Mucosa of gallbladder (tissue), 1 donor: ENCODE measurements at places on chromosomes 12 and 14.

DNA sequence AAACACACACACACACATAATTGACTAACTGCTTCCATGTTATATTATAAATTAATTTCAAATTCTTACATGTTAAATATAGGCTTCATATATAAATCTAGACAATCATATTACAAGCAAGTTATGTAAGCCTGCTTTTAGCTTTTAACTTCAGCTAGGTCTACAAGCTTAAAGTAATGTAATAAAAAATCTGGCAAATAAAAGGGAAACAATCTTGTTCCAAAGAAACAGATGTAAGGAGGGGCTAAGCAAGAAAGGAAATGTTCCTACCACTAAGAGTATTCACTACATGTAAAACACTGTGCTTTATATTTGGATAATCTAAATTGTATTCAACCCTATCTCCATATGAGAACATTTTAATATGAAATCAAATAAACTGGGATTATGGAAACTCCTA is 110.4 kb downstream of the SLC6A15 start:
- DNase-seq, result no peak

DNA sequence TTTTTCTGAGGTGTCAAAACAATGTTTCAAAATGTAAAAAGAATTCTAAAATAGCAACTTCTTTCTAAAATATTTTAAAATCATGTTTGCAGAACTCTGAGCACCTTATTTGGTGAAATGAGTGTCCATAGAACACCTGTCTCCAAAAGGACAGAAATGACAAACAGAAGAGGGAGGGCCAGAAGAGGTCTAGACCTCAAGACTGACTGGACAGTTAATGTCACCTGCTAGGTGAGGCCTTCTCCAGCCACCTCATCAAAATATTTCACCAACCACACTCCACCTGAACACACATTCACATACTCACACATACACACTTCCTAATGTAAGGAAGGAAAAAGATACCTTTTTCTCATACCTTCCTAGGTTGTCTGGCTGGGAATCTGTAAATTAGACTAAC is 147.8 kb upstream of the PLEKHA5 start:
- no peak for DNase-seq

DNA sequence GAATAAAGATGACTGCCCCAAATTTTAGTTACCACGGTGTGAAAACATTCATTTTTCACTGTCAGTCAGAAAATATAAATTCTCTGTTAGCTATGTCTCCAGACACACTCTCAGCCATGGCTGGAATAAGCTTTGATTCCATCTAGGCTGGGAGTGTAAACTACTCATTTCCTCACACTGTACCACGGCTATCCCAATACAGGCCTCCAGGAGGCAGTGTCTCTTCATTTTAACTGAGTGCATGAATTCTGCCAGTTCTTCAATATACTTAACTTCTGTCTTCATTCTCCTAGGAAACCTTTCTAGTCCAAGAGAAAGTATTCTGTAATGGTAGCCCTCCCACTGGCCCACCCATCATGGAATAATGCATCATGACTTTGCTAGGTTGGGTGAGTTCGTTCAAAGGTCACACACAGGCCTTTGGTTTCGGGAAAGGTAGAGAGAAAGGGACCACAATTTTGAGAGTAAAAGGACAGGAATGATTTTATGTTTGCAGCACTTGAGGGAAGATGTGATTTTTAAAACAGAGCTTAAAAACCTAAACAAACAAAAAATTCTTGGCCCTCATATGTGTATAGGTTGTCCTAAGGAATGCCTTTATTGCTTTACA is 381.1 kb downstream of the SEC23A start:
- peak; percentile 75 for DNase-seq

- DNase-seq, result no peak
These were observed 20.1 kb upstream of the AKAP5 start for GRCh38 chr14:64444984-64445845.

DNA sequence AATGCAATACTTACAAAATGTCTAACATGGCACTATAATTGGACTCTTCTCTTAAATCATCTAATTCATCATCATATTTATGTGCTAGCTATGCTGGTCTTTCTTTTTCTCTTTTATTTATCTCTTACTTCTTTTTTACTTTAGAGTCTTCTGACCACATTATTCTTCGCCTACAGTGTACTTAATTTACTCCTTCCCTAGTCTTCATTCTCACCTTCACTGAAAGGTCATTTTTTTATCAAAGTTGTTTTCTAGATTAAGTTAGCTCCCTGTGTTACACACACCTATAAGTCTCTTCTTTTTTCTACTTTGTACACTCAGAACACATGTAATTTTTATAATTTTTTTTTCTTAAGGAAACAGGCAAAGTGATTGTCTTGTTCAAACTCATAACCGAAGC is 1351.2 kb downstream of the FSCB start:
- DNase-seq, result no peak

- DNase-seq, result no peak
These were observed 105.3 kb downstream of the GRIP1 start for GRCh38 chr12:66573605-66574004.

GRCh38 chr14:23101986-23102625 is 2.7 kb downstream of the CIROP start:
- no peak for DNase-seq
